ENCODE measurements at places on chromosomes 12 and 14.

- DNase-seq, result no peak
These were observed 257.4 kb downstream of the ZFP36L1 start for GRCh38 chr14:68535404-68536017.

GRCh38 chr12:102811110-102811737, 105.8 kb downstream of the PAH start:
- DNase-seq, result no peak

DNA sequence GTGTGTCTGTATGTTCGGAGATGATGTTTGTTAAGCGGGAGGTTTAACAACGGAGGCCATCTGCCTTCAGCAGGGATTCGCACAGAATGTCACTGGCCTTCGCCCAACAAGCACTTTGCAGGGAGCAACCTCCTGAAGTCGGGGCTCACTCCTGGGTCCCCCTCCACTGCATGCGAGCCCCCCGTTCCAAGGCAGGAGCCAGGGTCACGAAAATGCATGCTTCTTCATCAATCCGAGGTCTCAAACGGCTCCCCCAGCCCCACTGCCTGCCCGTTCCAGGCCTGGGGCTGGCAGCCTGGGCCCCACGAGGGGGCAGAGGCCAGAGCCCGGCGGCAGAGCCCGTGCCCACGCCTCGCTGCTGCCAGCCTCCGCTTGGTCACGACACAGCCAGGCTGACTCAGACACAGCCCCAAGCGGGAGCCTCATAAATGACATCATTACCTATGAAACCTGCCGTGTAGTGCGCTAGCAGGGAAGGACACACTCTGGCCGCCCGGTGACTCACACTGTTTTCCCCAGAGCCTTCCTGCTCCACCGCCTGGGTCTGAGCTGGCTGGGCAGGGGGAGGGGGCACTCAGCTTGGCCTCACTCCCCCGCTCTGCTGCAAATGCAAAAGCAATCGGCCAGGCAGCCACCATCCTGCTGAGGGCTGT, 169.5 kb upstream of the RTL1 start:
- DNase-seq, result no peak

DNA sequence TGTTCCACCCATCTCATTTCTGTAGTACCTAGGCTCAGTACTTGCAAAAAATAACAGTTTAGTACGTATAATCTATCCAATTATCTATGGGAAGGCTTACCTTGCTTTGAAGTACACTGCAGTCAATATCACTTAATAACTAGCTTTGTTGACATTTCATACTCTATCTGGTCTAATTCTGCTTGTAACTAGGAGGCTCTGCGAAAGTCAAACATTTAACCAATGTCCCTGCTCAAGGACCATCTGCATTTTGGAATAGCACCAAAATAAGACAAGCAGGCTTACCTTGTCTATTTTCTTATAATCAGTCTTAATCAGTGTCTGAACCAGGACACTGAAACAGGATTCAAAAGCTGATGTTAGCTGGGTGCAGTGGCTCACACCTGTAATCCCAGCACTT, 39.9 kb downstream of the SLC25A47 start:
- no peak for DNase-seq

GRCh38 chr14:51073731-51074130, 21.2 kb downstream of the TRIM9 start:
- no peak for DNase-seq

DNA sequence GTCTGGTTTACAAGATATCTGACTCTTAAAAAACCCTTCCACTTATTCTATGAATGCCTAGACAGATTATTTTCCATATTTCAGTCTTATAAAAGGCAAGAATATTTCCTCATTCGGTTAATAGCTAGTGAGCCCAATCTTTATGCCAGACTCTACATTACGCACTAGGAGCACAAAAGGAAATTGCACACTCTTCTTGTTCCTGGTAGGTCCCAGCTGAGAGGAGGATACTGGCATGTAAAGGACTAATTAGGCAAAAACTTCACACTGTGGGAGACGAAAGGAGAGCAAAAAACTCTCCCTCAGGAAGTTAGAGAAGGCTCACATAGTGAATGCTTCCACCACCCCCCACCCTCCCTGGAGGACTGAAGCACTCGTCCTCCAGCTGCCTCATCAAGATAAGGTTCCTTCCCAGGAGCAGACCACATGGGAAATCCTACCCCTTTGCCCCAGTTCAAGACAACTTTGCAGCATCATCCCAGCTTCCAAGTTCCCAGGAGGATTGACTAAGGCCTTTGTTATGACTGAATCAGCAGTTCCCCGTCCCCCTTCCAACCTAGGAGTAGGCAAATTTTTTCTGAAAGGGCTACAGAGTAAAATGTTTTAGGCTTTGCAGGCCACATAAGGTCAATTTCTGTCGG, 14.5 kb downstream of the CAPZA3 start:
- no peak for DNase-seq

DNA sequence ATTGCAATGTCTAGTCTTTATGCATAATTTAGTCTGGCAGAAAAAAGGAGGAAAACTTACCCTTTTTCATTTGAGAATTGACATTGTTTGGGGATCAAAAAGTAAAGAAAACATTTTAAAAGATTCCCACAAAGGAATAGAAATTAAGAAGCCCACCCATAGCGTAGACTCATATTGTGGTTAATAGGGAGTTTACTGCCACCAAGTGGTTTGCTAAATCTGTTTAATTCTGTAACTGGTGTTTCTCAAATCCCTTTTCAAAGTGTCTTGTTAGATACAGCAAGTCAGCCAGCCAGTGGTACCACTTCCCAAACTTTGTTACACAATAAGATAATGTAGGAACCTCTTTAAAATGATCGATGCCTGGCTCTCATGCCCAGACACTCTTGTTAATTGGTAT, 180.3 kb downstream of the IPO8 start:
- no peak for DNase-seq

DNA sequence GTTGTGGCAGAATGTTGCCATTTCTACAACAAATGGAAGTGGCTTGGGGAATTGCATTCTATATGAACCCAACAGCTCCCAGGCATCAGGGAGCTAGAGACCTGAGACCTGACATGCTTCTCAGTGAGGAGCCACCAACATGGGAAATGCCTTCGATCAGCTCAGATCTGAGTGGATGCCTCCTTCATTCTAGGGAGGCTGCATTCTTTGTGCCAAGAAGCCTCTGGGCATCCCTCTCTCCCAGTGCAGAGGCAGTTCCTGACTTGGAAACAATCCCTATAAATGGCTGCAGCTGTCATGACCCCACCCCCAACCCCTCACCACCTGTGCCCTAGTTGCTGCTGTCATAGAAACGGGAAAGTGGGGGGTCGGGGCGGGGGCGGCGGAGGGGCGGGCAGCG, 196.3 kb downstream of the PPM1H start:
- DNase-seq, result no peak

Measured in CD4-positive, alpha-beta T cell treated with Interferon gamma for 1 hour (primary cell).